Spleen (tissue), 13 donors: ENCODE measurements at places on chromosomes 1 and 21. TPM values are rescaled to one million over a fixed set of nuclear protein-coding genes. Genes with fewer than 3 reads are reported as not detected.
A peak's percentile ranks its signal among the peaks of the same experiment; 100 is the strongest.

The C1orf115 gene
- 53.8 TPM for total RNA-seq

The KRTAP7-1 gene
- not detected for total RNA-seq

The BARHL2 gene
- total RNA-seq: not detected

The DSCAM gene
- total RNA-seq: 2.7 TPM

DNA sequence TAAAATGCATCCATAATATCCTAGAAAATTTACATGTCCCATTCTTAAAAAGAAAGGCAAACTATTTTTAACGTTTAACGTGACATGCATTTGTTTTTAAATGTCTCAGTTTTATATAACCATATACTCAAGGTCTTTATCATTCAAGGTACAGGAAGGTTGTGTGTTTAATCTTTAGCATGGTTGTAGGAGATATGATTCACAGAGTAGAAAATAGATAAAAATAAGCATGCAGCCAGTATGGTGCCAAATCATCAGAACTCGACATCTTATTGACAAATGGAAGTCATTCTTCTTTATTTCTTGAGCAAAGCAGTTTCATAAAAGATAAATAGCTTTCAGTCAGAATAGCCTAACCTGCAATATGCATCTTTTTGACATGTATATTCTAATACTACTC lies 51.0 kb downstream of the SAMSN1 start:
- no peak for DNase-seq

DNA sequence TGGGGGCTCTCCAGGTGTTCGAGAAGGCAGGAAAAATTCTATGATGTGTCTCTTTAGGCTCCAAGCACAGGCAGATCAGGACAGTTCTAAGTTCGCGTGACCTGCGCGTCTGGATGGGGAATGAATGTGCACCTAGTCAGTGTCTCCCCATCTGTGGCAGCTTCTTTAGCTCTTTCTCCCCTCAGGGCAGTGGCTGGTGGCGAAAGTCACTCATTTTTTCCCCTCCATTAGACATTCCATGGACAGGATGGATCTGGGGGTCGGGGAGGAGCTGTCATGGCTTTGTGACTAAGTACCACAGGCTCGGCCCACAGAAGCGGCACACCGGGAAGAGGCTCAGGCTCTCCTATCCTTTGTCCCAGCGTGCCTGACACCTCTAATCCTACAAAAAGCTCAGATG lies 31.0 kb upstream of the EVA1B start:
- DNase-seq: no peak

GRCh38 chr1:158177700-158178450 lies 2.8 kb upstream of the CD1D start:
- DNase-seq: peak; percentile 97

DNA sequence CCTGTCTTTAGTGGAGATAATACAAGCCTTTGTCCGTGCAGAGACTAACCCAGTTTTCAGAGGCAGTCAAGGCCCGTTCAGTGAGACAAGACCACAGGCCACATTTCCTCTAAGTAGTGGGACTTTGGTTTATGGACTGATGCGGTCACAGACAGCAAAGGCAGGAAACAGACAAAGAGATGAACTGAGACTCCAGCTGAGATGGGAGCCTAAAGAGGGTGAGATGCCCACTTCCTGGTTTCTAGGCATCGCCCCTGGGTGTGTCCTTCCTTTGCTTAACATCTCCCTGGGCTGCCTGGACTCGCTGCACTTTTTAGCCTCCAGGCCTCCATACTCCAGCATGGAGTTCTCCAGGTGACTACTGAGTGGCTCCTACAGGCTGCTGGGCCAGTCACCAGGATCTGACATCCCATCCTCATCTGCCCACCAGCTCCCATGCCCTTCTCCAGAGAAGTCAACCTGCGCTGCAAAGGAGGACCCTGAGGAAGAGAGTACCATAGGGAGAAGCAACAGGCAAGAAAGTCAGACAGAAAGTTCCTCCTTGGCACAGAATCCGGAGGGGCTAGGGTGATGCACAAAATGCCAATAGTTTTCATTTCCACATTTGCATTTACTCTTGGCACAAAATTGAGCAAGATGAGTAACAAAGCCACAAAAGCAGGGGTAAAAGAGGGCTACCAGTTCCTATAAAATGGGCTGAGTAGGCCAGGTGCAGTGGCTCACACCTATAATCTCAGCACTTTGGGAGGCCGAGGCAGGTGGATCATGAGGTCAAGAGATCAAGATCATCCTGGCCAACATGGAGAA lies 15.1 kb downstream of the THEMIS2 start:
- DNase-seq: peak; percentile 81

DNA sequence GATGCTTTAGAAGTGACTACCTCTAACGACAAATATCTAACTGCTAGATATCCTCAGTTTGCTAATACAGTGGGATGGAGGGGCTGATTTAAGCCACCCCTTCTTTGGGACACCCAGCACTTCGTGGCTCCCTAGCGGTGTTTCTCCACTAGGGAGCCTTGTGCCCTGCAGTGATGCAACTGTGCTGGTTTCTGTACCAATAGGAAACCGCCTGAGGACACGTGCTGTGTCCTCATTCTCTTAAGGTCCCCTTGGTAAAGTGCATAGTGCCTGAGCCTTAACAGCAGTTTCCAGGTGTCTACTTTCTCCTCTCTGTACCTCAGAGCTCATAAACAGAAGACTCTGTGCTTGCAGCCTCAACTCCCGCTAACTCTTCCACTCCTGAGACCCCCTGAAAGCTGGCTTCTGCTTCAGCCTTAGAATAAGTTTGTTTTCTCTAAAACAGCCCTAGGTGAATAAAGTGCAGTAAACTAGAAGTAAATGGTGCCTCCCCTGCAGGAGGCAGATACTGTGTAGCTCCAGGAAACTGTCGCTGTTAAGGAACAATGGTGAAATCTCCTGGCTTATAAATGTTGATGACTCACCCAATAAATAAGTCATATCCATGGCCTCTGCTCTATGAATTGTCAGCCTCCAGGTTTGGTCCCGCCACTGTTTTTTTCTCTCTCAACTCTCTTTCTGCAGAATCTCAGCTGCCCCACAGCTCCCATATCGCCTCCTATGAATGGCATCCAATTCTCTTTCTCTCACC lies 130.4 kb downstream of the AK5 start:
- no peak for DNase-seq

DNA sequence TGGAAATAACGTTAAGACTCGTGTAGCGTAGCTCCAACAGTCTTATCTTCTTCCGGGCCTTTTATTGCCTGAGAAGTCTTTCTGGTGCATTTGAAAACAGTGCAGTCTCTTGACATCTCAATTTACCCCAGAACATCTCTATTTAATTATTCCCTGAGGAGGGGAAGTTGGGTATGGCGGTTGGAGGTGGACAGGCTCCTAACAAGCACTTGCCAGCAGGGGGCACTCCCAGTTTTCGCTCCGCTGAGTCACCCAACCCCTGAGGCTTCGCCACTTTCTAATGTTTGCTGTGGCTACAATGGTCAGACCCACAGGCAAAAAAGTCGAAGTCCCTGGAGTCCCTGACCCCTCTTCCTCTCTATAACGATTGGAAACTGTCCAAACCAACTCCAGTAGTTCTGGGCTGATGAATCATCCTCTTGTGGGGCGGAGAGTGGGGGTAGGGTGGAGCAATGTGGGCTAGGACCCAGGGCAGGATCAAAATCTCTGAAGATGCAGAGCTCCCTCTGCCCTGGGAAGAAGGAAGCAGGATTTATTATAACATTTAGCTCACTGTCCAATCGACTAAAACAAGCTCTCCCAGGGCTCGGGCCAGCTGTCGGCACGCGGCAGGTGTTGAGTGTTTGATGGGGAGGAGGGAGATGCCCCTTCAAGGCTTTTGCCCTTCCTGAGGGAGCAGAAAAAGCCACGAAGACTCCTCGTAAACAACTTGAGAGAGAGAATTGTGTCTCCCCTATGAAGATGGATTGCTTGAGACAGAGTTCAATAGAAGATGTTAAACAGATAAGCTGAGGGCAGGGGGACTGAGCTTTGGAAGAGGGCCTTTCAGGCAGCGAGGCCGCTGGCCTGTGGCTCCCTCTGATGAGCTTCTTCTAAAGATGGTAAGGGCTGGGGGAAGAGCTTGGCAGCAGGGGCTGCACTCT lies 85.7 kb downstream of the BRINP2 start:
- DNase-seq: peak; percentile 81

DNA sequence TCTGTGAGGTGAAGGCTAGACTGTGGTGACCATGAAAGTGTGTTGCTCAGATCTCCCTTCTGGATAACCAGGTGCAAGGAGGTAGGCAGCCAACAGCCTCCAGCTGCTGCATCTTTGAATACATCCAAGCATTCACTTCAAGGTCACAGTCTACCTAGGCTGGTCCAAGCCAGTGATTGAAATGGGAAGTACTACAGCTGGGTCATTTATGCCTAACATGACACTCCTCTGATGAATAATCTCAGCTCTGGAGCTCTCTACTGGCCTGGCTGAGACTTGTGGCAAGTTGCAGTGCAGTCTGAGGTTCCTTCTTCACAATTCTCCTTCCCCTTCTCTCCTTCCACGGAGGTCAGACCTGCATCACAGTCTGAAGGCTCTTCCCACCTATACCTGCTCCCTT lies 35.0 kb upstream of the ARHGAP29 start:
- no peak for DNase-seq

DNA sequence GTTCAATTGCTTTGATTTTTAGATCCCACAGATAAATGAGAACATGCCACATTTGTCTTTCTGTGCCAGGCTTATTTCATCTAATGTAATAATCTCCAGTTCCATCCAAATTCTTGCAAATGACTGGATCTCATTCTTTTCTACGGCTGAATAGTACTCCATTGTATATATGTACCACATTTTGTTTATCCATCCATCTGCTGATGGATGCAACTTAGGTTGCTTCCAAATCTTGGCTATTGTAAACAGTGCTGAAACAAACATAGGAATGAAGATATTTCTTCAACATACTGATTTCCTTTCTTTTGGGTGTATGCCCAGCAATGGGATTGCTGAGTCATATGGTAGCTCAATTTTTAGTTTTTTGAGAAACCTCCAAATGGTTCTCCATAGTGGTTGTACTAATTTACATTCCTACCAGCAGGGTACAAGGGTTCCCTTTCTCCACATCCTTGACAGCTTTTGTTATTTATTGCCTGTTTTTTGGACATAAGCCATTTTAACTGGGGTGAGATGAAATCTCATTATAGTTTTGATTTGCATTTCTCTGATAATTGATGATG lies 344.4 kb downstream of the KCTD3 start:
- DNase-seq: no peak

DNA sequence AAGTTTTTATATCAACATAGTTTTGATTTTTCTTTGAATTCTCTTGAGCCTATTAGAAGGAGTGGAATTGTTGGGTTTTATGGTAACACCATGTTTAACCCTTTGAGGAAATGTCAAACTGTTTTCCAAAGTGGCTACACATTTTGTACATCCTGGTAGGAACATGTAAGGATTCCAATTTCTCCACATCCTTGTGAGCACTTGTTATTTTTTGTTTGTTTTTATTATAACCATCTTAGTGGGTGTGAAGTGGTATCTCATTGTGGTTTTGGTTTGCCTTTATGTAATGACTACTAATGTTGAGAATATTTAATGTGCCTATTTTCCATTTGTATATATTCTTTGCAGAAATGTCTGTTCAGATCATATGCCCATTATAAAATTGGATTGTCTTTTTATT lies 120.5 kb downstream of the FGGY start:
- no peak for DNase-seq

GRCh38 chr1:42943166-42943565 lies 15.5 kb downstream of the SLC2A1 start:
- DNase-seq: peak; percentile 74

GRCh38 chr1:238027366-238027765 lies 136.6 kb upstream of the ZP4 start:
- DNase-seq: no peak

GRCh38 chr1:31007462-31007991 lies 58.0 kb downstream of the PUM1 start:
- no peak for DNase-seq

DNA sequence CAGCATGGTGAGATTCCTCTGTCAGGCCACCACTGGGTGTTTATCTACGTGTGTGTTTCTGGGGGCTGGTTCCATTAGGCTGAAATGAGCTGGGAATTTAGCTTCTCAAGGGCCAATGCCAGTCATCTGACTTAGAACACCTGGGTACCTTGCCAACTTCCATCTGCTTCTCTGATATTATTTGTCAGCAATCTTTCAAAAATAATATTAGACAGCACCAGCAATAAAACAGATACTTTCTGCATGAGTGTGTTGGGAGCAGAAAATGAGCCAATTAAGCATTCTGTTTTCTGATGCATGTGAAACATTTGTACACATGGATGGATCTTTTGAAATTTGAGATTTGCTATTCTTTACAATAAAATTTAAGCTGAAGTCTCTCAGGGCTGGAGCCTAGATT lies 124.1 kb downstream of the RYR2 start:
- DNase-seq: no peak

- DNase-seq: no peak
These were observed 56.8 kb upstream of the PRDX6 start for GRCh38 chr1:173420330-173420806.

- peak; percentile 84 for DNase-seq
These were observed 1.5 kb downstream of the PLK3 start for GRCh38 chr1:44801491-44802305.

DNA sequence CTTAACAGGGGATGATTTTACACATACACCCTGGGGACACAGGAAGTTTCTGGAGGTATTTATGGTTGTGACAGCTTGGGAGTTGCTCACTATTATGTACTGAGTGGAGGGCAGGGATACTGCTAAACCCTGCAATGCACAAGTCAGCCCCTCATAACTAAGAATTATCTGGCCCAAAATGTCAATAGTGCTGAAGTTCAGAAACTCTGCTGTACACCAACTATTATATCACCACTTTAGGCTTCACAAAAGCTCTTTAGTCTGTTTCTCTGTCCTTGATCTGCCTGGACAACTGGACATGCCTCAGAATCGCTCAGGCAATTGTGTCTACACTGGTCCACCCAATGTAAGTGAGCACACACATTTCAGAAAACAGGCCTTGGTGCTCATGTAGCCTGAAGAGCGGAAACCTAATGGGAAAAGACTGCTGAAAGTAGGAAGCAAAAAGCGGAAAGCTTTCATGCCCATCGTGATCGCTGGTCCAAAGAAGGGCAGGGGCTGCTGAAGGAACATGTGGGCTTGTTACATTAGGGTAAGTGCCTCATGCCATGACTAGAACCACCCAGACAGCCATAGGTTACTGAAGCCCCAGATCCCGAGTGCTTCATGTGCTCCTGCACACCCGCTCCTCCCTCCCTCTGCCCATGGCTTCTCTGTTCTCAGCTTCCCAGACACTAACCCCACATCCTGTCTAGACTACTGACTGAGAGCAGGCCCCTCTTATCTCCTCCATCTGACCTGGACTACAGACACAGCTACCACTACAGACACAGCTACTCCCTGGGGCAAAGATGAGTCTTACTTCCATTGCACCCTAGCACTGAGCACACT lies 73.5 kb downstream of the LRIG2 start:
- no peak for DNase-seq

GRCh38 chr1:57799490-57800115 lies 375.7 kb upstream of the DAB1 start:
- DNase-seq: no peak

- peak; percentile 74 for DNase-seq
These were observed at the start of gene AIM2 for GRCh38 chr1:159076438-159077119. Gene AIM2, minus strand, starts transcription at chr1:159076766. Its CDS starts 3,267 bp downstream, at chr1:159073499.

DNA sequence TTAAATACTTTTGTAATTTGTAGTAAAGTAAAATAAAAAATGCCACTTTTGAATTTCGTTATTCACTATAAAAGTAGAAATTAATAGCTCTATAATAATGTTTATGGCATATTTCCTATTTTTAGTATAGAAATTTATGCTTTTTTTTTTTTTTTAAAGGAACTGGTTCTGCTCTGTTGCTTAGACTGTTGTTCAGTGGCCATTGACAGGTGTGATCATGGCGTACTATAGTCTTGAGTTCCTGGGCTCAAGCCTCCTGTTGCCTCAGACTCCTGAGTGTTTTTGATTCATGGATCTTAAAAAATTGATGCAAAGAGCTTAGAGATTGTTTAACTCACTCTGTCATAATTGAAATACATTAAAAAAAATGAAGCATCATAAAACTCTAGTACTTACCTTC lies 53.6 kb downstream of the RPS6KC1 start:
- DNase-seq: no peak
